ENCODE measurements at places on chromosomes 11 and 22. TPM values are rescaled to one million over a fixed set of nuclear protein-coding genes. Genes with fewer than 3 reads are reported as not detected.
A peak's percentile ranks its signal among the peaks of the same experiment; 100 is the strongest.

GRCh38 chr11:100963375-100963774, 166.2 kb downstream of the PGR start:
- DNase-seq = no peak

The GRM5 gene
- total RNA-seq = not detected

GRCh38 chr22:50101870-50102565, 12.2 kb downstream of the MOV10L1 start:
- no peak for DNase-seq

The CPT1B gene
- total RNA-seq = 52.2 TPM

- DNase-seq = no peak
These were observed 437.5 kb downstream of the TBC1D22A start for GRCh38 chr22:47199979-47200272.

DNA sequence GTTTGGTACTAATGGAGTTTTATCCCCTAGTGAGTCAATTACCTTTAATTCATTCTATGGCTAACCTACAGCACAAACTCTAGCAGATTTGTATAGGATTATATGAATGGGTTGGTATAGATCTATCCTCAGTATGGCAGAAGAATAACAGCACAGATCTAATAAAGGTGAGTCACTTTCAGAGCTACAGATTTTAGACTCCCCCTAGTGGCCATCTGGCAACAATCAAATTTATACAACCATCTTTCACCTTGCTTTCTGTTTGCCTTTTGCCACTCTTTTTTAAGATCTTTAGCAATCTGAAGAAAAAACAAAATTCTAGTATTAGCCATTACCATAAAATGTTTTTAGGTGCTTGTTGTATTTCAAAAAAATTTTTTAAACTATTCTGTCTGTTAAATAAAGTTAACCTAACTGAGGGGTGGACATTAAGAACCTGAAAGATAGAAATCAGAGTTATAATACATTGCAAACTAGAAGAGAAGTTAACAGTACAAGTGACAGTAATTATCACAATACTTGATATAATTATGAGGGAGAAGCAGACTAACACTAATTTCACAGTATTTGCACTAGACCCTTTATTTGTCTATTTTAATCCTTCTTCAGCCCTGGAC, 25.8 kb downstream of the DDIAS start:
- DNase-seq = peak; percentile 73

DNA sequence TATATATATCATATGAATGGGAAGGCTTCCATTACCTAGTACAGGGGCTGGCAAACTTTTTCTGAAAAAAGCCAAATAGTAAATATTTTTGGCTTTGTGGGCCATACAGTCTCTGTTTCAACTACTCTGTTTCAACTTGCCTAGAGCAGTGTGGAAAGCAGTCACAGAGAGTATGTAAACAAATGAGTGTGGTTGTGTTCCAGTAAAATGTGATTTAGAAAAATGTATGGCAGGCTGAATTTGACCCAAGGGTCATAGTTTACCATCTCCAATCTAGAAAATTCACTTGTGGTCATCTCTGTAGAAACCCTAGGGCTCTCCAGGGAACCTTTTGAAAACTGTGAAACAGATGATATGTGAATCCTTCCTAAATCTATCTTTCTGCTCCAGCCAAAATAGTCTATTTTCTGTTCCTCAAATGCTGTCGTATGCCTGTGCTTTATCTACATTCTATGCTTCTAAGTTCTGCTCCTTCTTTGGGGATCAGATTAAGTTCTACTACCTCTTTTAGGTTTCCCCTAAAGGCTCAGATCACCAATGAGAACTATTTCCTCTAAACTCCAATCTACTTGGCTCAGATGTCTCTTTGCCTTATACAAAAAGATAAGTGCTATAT, 356.2 kb downstream of the METTL15 start:
- DNase-seq = no peak

DNA sequence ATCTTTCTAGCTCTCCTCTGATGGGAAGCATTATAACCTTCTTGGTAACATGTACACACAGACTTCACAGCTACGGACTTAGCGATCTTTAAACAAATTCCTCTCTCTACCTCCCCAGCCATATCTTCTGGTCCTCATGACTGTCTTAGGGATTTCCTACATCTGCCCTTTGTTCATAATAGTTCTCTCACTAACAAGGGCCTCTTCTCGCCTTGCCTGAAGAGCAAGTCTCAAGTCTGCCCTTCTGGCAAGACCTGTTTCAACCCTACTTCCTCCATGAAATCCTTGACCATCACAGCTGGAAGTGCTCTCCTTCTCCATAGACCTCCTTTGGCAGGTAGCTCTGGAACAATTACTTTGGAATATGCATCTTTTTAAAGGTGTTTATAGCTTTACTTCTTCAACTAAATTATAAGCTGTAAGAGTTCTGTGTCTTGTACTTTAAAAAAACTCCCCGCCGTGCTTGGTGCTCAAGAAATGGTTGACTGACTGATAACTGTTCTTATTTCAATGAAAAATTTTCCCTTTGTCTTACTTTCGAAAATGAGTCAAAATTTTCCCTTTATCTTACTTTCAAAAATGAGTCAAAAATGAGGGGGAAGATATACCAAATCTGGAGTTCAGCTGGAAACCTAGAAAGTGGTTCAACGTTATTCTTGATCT, 34.7 kb downstream of the SNX19 start:
- DNase-seq = no peak

The TRPT1 gene
- total RNA-seq = 31.3 TPM

GRCh38 chr11:48005831-48006270, 25.5 kb downstream of the PTPRJ start:
- DNase-seq = no peak

DNA sequence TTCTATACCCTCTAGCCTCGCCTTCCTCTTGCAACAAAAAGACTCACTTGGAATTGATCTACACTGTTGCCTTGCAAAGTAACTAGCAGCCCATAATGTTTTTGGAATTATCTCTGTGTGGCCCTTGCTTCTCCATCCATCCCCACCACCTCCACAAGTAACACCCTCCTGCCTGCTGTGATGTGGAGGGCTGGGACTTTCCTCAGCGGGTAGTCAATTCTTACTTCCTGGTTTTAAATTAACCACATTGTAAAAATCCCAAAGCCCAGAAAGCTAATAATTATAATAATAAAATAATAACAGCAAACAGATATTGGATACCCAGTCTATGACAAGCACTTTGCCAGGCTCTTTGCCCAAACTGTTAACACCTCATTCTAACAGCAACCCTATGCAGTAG, 40.8 kb upstream of the GALNT18 start:
- no peak for DNase-seq

The ZNRF3 gene
- total RNA-seq = 7.9 TPM

The PNPLA5 gene
- not detected for total RNA-seq

The ASCC2 gene
- 63.2 TPM for total RNA-seq

The TMEM126B gene
- 38.4 TPM for total RNA-seq

- DNase-seq = peak; percentile 82
These were observed 11.0 kb upstream of the SLC5A4 start for GRCh38 chr22:32265882-32266767.
